ENCODE measurements at places on chromosomes 1 and 21.

DNA sequence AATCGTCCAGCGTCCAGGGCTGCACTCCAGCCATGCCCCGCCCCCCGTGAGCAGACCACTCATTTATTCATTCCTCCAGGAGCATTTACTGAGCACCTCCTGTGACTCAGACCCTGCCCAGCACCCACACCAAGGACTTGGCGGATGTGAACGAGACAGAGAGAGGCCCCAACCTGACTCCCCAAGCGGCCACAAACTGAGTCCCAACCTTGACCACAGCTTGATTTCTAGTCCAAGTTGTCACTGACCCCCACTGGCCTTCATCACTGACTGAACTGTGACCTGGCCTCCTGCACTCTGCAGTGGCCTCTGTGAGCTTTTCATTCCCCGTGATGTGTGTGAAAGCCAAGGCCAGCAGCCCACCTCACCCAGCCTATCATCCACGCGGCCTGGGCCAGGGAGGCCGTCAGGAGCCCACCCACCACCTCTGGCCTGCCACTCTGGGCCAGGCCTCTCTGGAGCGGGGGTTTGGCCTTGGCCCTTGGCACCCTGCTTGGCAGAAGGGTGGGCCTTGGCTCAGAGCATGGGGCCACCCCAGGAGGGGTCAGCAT is 19.3 kb upstream of the RUNX3 start:
- no peak for DNase-seq

GRCh38 chr1:162857850-162858249 is 3.1 kb downstream of the CCDC190 start:
- no peak for DNase-seq

DNA sequence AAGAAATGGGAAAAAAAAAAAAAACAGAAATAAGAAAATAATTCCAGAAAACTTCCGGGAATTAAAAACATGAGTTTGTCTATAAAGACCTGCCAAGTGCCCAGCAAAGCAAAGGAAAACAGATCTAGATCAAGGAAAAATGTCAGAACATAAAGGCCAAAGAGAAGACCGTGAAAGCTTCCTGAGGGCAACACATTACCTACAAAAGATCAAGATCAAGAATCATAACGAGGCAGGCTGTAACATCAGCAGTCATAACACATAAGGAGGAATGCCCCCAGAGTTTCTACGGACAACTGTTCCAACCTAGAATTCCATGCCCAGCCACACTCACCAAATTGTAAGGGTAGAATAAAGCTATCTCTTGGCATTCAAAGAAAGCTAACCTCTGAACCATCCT is 3.8 kb downstream of the CCSAP start:
- DNase-seq: no peak

- DNase-seq: no peak
These were observed 180.2 kb upstream of the RUNX1 start for GRCh38 chr21:35229290-35229689.

- DNase-seq: no peak
These were observed 88.2 kb downstream of the NFIA start for GRCh38 chr1:61170328-61171238.

DNA sequence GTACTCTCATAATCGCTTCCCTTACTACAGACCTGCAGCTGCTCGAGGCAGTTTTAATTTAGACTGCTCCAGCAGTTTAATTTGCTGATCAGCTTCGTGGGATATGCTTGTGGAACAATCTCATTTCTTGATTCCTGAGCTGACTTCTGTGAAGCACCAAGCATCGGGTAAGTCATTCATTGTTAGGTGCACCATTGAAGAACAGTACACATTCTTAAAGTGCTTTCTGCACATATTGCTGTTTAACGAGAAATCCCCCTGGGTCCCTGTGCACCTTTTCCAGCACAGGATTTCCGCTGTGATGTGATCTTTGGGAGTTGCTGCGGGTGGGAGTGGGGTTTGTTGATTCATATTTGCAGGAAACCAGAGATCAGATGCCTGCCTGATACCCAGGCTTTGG is 9.1 kb downstream of the GALNT2 start:
- no peak for DNase-seq

- DNase-seq: no peak
These were observed 110.6 kb upstream of the ATP1A1 start for GRCh38 chr1:116262207-116262994.

DNA sequence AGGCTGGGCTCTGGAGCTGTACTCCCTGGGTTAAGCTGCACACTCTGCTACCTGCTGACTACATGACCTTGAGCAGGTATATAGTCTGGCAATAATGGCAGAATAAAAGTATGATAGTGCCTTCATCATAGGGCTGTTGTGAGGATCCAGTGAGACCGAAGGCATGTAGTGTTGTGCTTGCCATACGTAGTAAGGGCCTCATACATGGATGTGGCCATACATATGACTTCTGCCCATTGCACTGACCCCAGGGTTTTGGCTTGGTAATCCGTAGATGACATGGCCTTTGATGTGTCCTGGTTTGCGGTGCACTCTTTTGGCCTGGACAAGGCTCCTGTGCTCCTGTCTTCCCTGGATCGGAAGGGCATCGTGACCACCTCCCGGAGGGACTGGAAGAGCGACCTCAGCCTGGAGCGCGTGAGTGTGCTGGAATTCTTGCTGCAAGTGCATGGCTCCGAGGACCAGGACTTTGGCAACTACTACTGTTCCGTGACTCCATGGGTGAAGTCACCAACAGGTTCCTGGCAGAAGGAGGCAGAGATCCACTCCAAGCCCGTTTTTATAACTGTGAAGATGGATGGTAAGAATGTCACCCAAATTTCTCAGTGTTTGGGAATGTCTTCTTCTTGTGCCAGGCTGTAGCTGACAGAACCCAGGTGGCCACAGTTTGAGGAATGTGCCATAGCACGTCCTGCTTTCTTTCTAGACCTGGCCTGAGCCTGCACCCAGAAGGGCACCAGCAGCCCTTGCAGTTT is 17.0 kb upstream of the CD101 start:
- DNase-seq: no peak

DNA sequence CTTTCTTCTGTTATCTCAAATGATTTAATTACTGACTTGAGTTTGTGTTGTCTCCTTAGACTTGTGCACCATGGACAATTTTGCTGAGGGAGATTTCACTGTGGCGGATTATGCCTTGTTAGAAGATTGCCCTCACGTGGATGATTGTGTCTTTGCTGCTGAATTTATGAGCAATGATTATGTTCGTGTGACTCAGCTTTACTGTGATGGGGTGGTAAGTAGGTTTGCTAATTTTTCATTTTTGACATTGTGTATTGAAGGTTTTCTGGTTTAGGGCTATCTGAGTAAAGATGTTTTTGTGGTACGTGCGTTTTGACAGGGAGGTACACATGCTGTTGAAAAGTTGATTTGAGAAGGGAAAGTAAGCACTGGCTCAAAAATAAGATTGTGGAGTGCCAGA is 14.1 kb downstream of the TTC3 start:
- no peak for DNase-seq

Measured in D721Med (cell line).